ENCODE measurements at places on chromosomes 2 and 18. TPM values are rescaled to one million over a fixed set of nuclear protein-coding genes. Genes with fewer than 3 reads are reported as not detected.

DNA sequence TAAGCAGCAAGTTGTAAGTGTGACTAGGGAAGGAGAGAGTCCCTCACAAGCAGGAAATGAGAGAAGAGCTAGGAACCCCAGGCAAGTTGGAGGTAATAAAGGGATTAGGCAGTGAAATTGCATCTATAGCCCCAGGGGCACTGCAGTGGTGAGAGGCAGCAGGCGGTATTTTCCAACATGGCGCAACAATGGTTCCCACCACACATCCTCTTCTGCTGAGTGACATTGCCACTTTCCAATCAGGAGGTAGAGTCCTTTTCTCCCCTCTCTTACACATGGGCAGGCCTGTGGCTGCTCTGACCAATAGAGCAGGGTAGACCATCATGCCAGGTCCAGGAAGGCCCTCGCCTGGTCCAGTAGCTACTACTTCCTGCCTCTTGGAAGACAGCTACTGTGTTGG is 86.6 kb downstream of the DNER start:
- H3K36me3 ChIP-seq, result no peaks in the 10 kb centered on the region
- no peak overlapping the region for H3K27ac ChIP-seq
- H3K27me3 ChIP-seq, result no peaks in the 10 kb centered on the region
- H3K4me3 ChIP-seq, result no peak overlapping the region
- no peaks in the 10 kb centered on the region for H3K4me1 ChIP-seq
- DNase-seq, result no peak

Gene ANO7
- total RNA-seq, result 1.7 TPM

DNA sequence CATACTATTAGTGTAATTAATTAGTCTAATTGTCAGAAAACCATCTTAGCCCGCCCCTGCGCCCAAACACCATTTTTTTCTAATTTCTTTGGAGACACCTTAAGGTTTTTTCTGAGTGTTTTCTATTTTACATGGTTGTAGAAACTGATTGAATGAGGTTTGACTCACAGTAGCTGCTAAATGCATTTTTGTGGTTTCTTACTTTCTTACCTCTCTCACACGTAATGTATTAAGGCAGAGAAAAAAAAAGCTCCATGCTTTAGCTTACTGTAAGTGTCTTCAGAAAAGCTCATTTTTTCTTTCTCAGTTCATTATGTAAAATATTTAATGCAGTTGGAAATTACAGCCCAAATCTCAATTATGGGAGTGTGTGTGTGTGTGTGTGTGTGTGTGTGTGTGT is 548.5 kb upstream of the LRRTM4 start:
- no peak for DNase-seq
- no peak overlapping the region for H3K27ac ChIP-seq
- no peak overlapping the region for H3K4me3 ChIP-seq
- H3K27me3 ChIP-seq, result no peaks in the 10 kb centered on the region

Gene KCNG3
- 0.95 TPM for total RNA-seq

Gene APCDD1
- total RNA-seq, result 22.7 TPM

DNA sequence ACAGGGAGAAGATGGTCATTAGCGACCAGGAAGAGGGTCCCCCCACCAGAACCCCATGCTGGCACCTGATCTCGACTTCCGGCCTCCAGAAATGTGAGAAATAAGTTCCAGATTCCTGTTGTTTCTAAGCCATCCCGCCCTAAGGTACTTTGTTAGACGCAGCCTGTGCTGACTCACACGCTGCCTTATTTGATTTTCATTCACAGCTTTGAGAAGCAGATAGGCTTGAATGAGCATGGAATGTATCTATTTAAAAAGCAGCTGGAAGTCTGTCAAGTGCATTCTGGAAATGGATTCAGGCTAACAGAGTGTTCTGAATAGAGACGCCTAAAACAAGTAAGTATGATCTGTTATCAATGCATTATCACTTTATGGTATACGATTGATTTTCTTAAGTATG is 8.3 kb upstream of the IL1R2 start:
- no peak for DNase-seq
- no peaks in the 10 kb centered on the region for H3K27me3 ChIP-seq
- H3K27ac ChIP-seq, result no peak overlapping the region
- no peaks in the 10 kb centered on the region for H3K36me3 ChIP-seq

Measured in sigmoid colon (tissue), 7 donors.